Suppressor macrophage (primary cell): ENCODE measurements at places on chromosomes 11 and 22.

DNA sequence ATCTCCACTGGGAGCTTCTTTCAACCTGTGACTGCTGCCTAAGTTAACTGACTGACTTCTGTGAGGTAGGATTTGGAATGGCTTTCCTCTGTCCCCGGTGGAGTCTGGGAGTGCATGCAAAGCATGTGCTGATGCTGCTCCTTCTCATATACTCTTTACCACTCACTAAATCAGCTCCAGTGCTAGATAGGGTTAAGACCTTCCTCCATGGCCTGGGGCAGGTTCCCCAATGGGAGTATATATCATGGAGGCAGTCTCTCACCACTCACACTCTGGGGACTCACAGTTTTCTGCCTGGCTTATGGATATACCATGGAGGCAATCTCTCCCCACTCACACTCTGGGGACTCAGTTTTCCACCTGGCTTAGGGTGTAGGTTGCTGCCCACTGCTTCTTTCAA lies 10.1 kb upstream of the FANCF start:
- DNase-seq, result no peak

DNA sequence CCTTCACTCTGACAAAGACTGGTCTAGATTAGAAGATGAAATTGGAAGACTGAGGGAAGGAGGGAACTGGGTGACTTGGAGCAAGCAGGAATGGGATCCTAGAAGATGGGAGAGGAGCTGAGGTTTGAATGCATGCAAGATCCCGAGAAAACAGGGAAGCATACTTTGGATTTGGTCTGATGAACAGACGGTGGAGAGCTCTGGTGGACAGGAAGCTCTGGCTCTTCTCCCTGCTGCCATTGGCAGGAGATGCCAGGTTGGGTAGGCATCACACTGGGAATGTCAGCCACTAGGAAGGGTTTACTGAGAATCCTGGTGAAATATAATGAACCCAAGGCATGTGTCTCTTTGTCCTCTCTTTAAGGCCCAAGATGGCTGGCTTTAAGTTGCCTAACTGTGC lies 16.5 kb downstream of the NAV2 start:
- DNase-seq, result no peak

DNA sequence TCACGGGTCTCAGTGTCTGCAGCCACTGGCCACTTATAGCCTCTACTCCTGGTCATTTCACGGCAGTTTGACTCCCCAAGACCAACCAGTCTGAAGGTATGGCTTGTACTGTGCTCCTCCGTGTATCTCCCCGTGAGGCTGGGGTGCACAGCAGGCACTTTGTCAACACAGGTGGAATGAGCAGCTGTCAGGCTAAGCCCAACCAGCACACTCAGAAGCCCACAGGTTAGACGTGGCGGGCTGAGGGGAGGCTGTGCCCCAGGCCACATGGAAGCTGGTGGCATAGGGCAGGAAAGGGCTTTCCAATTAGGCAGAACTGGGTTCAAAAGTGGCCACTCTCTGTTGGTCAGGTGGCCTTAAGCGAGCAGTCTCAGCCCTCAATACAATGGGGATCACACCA lies 7.0 kb downstream of the TP53I11 start:
- no peak for DNase-seq

- DNase-seq, result peak; percentile 37
Observed at GRCh38 chr11:72217841-72218240, 1.2 kb downstream of the FOLR2 start.

DNA sequence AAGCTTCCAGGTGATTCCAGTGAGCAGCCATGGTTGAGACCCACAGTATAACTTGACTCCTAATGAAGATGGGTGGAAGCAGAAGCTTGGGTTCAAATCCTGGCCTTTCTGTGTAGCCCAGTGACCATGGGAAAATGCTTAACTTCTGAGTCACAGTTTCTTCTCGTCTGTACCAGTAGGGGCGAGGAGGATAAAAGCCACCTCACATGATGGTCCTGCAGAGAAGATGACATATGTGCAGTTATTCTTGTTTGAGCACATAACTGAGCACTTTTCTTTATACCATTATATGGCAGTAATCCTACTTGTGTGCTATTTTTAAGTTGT lies 4.9 kb downstream of the TMEM109 start:
- no peak for DNase-seq

GRCh38 chr11:105910095-105910715 lies 111.8 kb downstream of the MSANTD4 start:
- DNase-seq, result no peak

GRCh38 chr11:2449548-2450320 lies 4.9 kb downstream of the KCNQ1 start:
- DNase-seq, result no peak

DNA sequence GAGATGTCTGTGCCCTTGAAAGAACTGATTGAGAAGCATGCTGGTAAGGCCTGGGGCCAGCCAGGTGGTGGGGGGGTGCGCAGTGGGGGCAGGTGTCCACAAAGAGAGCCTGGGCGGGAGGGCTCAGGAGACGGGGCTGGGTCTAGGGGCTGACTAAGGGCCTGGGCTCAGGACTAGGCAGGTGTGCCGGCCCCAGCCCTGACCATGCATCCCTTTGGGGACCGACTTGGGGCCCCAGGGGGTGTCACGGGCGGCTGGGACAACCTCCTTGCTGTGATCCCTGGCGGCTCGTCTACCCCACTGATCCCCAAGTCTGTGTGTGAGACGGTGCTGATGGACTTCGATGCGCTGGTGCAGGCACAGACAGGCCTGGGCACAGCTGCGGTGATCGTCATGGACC lies 4.4 kb downstream of the NDUFV1 start:
- DNase-seq, result no peak

DNA sequence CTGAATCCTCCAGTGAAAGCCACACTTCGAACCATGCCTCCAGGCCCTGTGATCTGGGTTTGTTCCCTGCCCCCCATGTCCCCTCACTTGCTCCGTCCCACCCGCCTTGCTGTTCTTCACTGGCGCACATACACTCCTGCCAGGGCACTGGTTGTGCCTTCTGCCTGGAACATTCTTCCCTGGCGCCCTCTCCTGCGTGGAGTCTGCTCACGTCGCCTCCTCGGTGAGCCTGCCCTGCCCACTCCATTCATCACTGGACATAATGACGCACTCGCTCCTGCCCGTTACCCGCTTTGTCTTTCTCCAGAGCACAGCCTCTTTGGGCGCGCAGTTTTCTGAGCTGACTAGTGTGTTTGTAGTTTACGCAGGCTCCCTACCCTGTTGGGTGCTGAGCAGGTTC lies 21.0 kb upstream of the MIEF1 start:
- no peak for DNase-seq

- DNase-seq, result no peak
Observed at GRCh38 chr22:42881982-42882656, 25.0 kb upstream of the ARFGAP3 start.

DNA sequence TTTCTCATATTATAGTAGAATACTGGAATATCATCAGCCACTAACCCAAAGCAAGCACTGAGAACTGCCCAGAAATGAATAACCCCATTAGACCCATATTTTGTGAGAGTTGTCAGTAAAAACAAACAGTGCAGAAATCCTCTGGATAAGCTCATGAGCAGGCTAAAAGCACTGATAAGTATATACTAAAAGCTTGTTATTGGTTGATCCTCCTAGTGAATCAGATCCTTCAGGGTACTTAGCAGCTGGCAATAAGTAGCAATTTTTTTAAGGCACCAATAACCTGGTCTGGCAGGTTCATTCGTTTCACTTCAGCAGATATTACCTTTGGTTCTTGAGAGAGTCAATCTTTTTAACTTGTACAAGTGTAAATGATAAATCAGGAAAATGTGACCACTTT lies 1.2 kb downstream of the NOX4 start:
- DNase-seq, result no peak

DNA sequence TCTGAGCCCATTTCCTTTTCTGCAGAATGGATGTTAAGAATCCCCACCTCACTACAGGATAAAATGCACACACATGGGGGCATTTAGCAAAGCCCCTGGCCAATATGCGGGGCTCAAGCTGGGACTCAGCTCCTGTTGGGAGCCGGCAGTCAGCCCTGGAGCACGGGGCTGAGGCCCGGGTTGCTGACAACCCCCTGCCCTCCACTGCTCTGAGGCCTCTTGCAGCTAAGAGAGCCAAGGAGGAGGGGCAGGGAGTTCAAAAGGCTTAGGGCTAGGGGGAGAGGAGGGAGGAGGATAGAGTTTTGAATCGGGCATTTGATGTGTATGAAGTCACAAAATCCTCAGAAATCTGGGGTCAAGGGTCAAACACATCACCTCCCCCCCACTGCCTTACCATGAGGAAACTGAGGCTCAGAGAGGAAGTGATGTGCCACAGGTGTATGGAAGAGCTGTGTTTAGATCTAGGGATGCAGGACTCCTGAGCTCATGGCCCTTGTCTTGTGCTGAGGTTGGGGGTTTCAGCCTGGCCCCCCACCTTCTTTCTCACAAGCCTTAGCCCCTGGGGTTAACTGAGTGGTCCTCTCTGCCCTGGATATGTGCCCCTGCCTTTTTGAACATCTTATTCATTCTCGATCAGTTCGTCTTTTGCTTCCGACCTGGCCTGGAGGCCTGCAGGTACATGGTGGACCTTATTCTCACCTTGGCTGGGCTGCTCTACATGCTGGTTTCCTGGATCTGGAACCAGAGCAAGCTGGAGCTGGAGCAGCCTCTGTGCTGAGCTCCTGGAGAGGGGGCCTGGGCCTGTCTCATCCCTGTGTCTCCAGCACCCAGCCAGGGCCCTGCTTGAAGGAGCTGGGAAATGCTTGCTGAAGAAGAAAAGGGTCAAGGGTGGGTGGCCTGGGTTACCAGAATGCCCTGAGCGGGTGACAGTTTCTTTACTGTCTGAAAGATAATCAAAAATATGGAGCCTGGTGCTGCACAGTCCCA lies 80.3 kb downstream of the LRRC32 start:
- DNase-seq, result no peak

DNA sequence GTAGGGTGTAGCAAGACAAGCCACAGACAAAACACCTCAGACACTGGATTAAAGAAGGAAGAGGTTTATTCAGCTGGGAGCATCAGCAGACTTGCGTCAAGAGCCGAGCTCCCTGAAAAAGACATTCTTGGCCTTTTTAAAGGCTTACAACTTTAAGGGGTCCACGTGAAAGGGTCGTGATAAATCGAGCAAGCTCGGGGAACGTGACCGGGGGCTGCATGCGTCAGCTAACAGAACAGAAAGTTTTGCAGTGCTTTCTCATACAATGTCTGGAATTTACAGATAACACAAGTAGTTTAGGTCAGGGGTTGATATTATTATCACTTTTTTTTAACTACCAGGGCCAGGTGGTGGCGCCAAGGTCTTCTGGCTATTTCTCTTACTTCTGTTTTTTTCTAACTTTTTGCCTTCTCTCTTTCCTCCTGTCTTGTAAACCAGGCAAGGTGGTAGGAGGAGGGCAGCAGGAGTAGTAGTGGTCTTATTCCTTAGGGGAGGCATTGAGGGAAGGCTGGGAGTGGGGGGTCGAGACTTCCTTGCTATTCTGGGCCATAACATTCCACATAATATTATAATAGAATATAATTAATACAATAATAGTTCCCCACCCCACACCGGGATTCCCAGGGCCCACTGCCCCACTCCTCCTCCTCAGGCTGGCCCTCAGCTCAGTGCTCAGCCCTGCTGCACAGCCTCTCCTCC lies 587 bp upstream of the ALDH3B1 start:
- DNase-seq, result peak; percentile 29

DNA sequence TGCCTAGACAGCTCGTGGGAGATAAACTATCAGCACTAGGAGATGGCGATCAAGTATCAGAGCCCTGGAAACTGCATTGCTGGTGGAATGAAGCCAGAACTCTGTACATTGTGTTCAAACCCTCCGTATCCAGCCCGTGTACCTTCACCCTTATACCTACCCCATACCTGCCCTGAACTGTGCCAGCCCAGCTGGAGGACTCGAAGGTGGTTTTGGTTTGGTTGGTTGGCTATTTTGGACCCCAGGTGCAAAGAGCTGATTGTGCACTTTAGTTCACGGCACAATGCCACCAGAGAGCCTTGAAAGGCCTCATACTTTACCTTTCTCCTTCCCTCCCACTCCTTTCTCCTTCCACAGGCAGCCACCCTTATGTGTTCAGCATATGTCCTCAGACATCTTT lies 16.0 kb downstream of the FAM83F start:
- DNase-seq, result no peak

DNA sequence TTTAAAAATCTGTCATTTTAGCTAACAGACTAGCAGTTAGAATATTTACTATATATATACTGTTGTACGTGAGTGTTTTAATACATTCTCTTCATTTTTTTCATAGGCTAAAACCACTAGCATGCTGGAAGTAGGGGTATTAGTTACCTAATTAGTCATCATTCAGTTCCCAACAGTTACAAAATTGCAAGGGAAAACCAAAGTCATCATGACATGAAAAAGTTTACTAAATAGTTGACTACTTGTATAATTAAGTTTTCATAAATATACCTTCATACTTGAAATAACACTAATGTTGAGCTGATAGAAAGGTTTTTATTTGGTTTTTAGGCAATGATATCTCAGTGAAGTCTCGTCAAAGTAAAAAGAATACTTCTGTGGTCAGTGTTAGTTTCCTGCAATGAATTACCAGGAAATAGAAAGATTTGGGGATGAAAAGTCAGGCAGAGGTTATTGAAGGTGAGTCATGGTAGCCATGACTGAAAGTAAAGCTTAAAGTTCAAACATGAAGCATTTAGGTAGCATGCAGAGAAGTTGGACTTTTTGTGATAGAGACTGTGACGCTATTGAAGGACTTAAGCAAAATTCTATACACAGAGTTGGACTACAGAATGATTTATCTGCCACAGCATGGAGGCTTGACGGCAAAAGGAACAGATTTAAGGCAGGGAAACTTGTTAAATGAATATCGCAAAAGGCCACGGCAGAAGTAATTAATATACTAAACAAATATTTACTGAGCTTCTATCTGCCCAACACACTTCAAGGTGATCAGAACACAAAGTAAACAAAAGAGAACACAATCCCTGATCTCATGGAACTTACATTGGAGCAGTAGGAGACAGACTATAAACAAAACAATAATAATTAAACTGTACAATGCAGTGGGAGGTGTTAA lies 828.1 kb upstream of the FAT3 start:
- no peak for DNase-seq

- no peak for DNase-seq
Observed at GRCh38 chr22:19059481-19060278, 62.5 kb downstream of the DGCR2 start.

- DNase-seq, result no peak
Observed at GRCh38 chr11:2668876-2669275, 30.9 kb downstream of the KCNQ1OT1 start.
